ENCODE measurements at places on chromosomes 5 and 9. TPM values are rescaled to one million over a fixed set of nuclear protein-coding genes. Genes with fewer than 3 reads are reported as not detected.

The CEL gene
- total RNA-seq = 2.2 TPM

GRCh38 chr9:72384710-72385485, 19.9 kb upstream of the ZFAND5 start:
- no peak for DNase-seq
- no peaks in the 10 kb centered on the region for H3K27me3 ChIP-seq
- H3K4me1 ChIP-seq = no peaks in the 10 kb centered on the region

DNA sequence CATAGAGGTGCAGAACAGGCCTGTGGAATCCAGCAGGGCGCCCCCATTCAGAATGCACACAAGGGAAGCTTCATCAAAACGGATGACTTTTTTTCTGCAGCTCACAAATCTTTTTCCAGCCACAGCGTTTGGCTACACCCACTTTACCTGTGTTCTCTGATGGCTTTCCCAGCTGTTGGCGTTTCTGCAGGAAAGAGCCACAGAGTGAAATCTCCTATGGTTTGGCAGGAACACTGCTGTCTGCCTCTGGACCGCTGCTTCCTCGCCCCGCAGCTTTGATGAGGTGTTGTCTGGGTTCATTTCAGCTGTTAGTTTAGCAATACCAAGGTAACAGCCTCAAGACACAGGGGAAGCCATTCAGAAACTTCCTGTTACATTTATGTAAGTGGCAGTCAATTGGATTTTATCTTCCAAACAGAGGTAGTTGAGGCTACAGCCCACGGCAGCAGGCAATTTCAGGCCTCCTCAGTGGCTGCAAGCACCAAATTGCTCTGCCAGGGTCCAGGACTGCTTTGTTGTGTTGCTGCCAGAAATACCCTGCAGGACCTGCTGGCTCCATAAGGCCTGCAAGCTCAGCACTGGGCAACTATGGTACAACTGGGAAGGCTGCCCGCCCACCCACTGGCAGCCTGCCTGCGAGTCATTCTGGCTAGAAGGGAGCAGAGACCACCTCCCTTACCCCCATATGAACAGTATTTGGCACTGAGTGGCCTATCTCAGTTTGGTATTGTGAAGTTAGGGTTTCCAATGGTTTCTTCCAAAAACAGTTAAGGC, 96.7 kb downstream of the MVB12B start:
- DNase-seq = no peak
- no peak overlapping the region for H3K27ac ChIP-seq
- no peaks in the 10 kb centered on the region for H3K36me3 ChIP-seq
- H3K27me3 ChIP-seq = no peaks in the 10 kb centered on the region

The IFNA21 gene
- not detected for total RNA-seq

DNA sequence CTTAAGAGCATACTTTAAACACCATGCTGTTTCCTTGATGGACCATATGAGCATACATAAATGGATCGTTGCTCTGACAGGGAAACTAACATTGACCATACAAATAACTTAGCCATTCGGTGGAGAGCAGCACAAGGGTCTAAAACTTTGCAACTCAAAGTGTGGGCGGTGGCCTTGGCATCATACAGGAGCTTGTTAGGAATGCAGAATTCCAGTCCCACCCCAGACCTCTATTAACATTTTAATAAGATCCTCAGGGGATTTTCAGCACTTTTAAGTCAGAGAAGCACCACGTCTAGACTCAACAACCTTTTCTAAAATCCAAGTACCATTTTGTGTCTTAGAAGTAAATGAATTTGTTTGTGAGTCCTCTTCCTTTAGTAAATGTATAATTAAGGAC, 260.9 kb downstream of the EBF1 start:
- no peak overlapping the region for H3K4me3 ChIP-seq
- H3K36me3 ChIP-seq = no peaks in the 10 kb centered on the region
- no peaks in the 10 kb centered on the region for H3K27me3 ChIP-seq
- no peak for DNase-seq
- H3K4me1 ChIP-seq = peaks cover 14% of the 10 kb centered on the region
- H3K27ac ChIP-seq = no peak overlapping the region

- no peaks in the 10 kb centered on the region for H3K27me3 ChIP-seq
- H3K4me1 ChIP-seq = peaks cover 12% of the 10 kb centered on the region
- no peak overlapping the region for H3K27ac ChIP-seq
- H3K36me3 ChIP-seq = no peaks in the 10 kb centered on the region
- no peak for DNase-seq
- H3K4me3 ChIP-seq = no peak overlapping the region
These were observed 97.0 kb downstream of the FBXL7 start for GRCh38 chr5:15596936-15597335.

DNA sequence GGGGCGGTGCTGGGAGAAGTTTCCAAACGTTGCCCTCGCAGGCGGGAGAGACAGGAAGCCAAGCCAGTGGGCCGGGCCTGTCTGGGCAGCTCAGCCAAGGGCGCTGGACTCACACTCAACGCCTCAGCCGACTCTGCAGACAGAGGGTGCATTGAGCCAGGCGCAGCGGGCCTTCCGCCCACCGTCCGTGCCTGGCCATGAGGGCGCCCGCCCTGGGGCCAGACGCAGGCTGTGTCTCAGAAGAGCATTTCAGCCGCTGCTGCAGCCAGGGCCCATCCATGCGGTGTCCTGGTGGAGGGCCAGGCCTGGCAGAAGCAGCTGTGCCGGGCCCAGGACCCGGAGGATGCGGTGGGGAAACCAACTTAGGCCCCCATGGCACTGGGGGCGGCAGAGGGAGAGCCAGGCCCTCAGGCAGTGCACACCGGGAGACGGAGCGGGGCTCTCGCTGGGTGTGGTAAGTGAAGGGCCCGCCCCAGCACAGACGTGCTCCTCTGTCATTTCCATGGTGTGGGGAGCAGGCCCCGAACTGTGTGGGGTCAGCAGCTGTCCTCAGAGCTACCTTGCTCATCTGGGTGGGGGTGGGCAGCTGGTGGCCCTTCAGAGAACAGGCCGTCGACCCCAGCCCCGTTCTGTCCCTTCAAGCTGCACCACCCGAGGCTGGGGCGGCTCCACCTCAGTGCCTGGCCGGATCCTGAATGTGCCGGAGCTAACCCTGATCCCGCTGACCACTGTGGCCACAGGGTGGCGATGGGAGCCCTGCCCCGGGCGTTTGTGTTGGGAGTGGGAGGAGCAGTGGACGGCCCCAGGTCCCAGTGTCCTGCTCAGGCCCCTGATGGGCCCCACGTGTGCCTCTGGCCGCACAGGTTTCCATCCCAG, 18.0 kb downstream of the DNLZ start:
- no peak overlapping the region for H3K4me3 ChIP-seq
- H3K4me1 ChIP-seq = peaks cover 24% of the 10 kb centered on the region
- H3K27ac ChIP-seq = no peak overlapping the region
- no peaks in the 10 kb centered on the region for H3K36me3 ChIP-seq

DNA sequence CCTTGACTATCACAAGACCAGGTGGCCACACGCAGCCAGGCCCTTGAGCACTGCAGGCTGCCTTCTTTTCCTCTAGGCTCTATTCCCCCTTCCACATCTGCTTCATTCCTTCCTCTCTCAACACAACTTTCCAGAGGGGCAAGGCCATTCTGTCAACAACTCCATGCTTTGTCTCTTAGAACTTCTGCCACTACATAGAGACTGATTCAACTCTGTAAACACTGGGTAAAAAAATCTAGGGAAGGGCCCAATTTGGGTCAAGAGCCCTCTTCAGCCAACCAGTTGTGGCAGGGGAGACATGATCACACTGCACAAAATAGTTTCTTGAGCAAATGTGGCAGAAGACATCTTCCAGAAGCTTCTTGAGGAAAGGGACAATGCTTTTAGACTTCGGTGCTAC, 55.6 kb downstream of the ATPSCKMT start:
- H3K36me3 ChIP-seq = no peaks in the 10 kb centered on the region
- H3K4me1 ChIP-seq = no peaks in the 10 kb centered on the region
- DNase-seq = no peak
- no peak overlapping the region for H3K27ac ChIP-seq
- no peak overlapping the region for H3K4me3 ChIP-seq

The LVRN gene
- 0.53 TPM for total RNA-seq

- H3K27ac ChIP-seq = peak overlapping the region; percentile 87
- no peaks in the 10 kb centered on the region for H3K27me3 ChIP-seq
- H3K36me3 ChIP-seq = peaks cover 18% of the 10 kb centered on the region
- peaks cover 45% of the 10 kb centered on the region for H3K4me1 ChIP-seq
These were observed 2.3 kb downstream of the EFNA5 start for GRCh38 chr5:107668154-107669095.

- H3K27ac ChIP-seq = no peak overlapping the region
- H3K36me3 ChIP-seq = no peaks in the 10 kb centered on the region
- H3K4me3 ChIP-seq = no peak overlapping the region
- no peaks in the 10 kb centered on the region for H3K4me1 ChIP-seq
- no peak for DNase-seq
These were observed 29.5 kb downstream of the SLC25A46 start for GRCh38 chr5:110768138-110768860.

- DNase-seq = peak; percentile 77
- H3K4me3 ChIP-seq = peak overlapping the region; percentile 73
These were observed 434 bp downstream of the GLRX start for GRCh38 chr5:95822043-95822541.

DNA sequence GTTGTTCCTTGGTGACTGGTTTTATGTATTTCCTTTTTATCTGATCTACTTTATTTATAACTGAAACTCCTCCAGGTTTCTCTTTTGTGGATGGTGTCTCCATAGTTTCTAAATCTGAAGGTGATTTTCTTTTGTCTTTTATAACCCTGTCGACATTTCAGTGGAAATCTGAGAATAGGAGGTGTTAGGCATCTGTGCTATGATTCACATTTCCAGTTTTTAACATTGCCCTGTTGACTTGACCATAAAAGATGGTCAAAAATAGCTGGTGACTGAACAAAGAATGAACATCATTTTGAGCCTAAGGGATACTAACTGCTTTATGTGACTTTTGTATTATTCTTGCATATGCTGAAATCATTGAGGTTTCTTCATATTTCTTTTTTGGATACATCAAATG, 190.5 kb downstream of the PCSK1 start:
- no peak overlapping the region for H3K4me3 ChIP-seq
- H3K27ac ChIP-seq = no peak overlapping the region
- no peaks in the 10 kb centered on the region for H3K4me1 ChIP-seq
- DNase-seq = no peak
- no peaks in the 10 kb centered on the region for H3K27me3 ChIP-seq
- H3K36me3 ChIP-seq = no peaks in the 10 kb centered on the region

- no peaks in the 10 kb centered on the region for H3K36me3 ChIP-seq
- no peak for DNase-seq
- no peak overlapping the region for H3K27ac ChIP-seq
These were observed 29.7 kb upstream of the PPP2CA start for GRCh38 chr5:134255418-134256150.

- H3K4me3 ChIP-seq = no peak overlapping the region
- H3K36me3 ChIP-seq = no peaks in the 10 kb centered on the region
- H3K27ac ChIP-seq = no peak overlapping the region
- H3K4me1 ChIP-seq = no peaks in the 10 kb centered on the region
These were observed 39.6 kb upstream of the IDNK start for GRCh38 chr9:83583151-83584014.

GRCh38 chr5:42884326-42884725, 72.6 kb upstream of the SELENOP start:
- no peak overlapping the region for H3K4me3 ChIP-seq
- H3K36me3 ChIP-seq = no peaks in the 10 kb centered on the region
- no peaks in the 10 kb centered on the region for H3K27me3 ChIP-seq
- H3K4me1 ChIP-seq = no peaks in the 10 kb centered on the region
- H3K27ac ChIP-seq = no peak overlapping the region
- no peak for DNase-seq

DNA sequence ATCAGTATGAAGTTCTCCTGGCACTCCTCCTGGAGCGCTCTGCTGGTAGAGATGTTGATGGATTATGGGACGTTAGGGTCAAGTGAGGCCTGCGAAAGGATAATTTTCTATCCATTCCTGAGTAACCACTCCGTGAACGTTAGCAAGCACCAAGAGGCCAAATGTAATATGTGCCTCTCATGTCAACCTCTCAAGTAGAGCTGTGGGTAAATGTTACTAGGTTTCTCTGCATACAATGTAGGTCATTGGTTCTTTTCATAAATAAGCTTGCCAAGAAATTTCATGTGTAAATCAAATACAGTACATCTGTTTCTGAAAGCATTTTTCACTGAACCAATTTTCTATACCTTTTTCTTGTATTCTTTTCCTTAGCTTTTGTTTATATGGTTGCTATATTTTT, 126.3 kb downstream of the KDM4C start:
- no peaks in the 10 kb centered on the region for H3K4me1 ChIP-seq
- no peaks in the 10 kb centered on the region for H3K27me3 ChIP-seq
- no peak overlapping the region for H3K4me3 ChIP-seq
- DNase-seq = no peak

The SSBP2 gene
- total RNA-seq = 175 TPM

DNA sequence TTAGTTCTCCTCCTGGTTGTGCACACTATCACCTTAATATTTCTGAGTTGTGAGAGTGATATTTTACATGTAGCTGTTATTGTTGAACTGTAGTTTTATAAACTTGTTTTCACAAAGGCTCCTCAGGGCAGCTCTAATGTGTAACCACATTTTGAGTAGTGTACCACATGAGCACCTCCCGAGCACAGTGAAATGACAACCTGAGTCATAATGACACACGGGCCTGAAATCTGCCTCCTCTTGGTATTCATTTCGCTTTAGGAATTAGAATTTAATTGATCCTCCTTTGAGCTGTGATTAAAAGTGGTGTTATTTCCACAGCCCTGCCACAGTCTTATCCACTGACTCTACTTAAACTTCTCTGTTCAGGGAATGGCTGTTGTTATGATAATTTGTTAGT, 7.9 kb downstream of the MTRR start:
- no peaks in the 10 kb centered on the region for H3K4me1 ChIP-seq
- no peak overlapping the region for H3K4me3 ChIP-seq
- DNase-seq = no peak
- H3K27ac ChIP-seq = no peak overlapping the region
- H3K27me3 ChIP-seq = no peaks in the 10 kb centered on the region

DNA sequence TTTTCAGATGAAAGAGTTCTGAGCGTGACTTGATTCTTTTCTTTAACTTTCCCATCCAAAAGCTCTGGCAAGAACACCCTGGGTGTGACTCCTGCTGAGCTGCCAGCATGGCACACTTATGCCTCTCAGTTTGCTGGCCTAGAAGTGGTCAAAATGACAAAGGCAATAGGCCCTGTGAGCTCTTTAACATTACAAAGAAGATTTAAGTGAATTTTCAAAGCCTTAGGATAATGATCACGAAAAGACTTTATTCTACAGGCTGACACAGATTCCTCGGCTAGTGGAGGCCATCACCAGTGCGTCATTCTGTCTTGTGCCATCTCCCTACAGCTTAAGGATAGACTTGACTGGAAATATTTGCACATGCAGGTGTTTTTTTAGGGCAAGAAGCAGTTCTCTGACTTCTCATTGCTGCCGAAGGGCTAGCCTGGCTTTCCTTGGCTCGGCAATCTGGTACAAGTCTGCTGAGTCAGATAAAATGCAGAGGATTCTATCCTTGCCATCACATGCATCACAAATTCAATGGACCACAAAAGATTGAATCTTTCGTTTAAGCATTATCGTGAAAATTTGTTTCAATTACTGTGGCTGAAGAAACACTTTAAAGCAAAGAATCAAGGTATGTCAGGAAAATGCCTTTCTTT, 311.5 kb downstream of the COX7C start:
- no peaks in the 10 kb centered on the region for H3K36me3 ChIP-seq
- H3K4me3 ChIP-seq = peak overlapping the region; percentile 15
- peaks cover 17% of the 10 kb centered on the region for H3K4me1 ChIP-seq
- no peak overlapping the region for H3K27ac ChIP-seq

- no peaks in the 10 kb centered on the region for H3K27me3 ChIP-seq
- DNase-seq = no peak
- H3K4me3 ChIP-seq = peak overlapping the region; percentile 95
- peak overlapping the region; percentile 22 for H3K27ac ChIP-seq
- no peaks in the 10 kb centered on the region for H3K4me1 ChIP-seq
- no peaks in the 10 kb centered on the region for H3K36me3 ChIP-seq
These were observed 519 bp downstream of the ZER1 start for GRCh38 chr9:128771094-128771721.

GRCh38 chr9:5786370-5787127, 46.4 kb downstream of the ERMP1 start:
- no peak overlapping the region for H3K27ac ChIP-seq
- no peaks in the 10 kb centered on the region for H3K27me3 ChIP-seq
- H3K4me1 ChIP-seq = no peaks in the 10 kb centered on the region
- DNase-seq = no peak
- no peaks in the 10 kb centered on the region for H3K36me3 ChIP-seq
- no peak overlapping the region for H3K4me3 ChIP-seq

All from neural progenitor cell (in vitro differentiated cells).